Activated T-cell treated with anti-CD3 and anti-CD28 coated beads, Interleukin-2, amount 50 U/mL, for 4 hours (primary cell): ENCODE measurements at places on chromosomes 5 and 9. TPM values are rescaled to one million over a fixed set of nuclear protein-coding genes. Genes with fewer than 3 reads are reported as not detected.

DNA sequence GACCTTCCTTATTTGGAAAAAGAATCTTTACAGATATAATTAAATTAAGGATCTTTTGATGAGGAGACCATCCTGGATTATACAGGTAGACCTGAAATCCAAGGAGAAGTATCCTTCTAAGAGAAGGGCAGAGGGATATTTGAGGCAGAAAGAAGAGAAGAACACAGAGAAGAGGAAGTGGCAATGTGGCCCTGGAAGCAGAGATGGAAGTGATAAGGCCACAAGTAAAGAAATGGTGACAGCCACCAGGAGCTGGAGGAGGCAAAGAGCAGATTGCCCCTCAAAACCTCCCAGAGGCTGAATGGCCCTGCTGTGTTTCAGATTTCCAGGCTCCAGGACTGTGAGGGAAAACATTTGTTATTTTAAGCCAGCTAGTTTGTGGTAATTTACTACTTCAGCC is 93.0 kb upstream of the ANKRD55 start:
- DNase-seq = no peak

Gene C9orf153
- not detected for total RNA-seq

Gene NR6A1
- total RNA-seq = 2.7 TPM

Gene DCANP1
- not detected for total RNA-seq

DNA sequence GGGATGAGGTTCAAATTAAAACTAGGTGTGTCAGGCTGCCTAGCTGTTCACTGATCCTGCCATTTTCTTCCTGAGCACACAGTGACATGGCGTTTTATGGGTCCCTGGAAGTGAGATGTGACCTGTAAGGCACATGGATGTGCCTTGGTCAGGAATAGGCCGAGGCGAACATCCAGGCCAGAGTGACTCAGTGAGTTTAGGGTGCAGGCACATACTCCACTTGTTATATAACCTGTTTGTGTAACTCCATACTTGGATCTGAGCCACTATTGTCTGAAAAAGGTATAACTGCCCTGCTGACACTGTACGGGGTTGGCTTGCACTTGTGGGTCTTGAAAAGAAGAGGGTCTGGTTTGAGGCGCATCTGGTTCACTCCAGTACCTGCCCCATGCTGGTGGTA is 150.1 kb upstream of the ADAMTS16 start:
- DNase-seq = no peak

DNA sequence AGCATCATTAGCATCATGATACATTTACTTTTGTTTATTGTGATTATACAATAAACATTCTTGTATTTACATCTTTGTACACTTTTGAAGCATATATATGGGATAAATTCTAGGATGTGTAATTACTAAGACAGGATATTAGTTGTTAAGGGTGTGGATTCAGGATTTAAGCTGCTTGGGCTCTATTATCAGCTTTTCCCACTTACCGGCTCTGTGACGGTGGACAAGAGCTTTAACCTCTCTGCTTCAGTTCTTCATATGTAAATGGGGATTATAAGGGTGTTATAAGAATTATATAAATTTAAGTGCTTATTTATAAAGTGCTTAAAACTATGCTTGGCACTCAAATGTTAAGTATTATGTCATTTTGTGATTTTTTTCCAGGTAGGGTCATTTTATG is 131.1 kb downstream of the FER start:
- no peak for DNase-seq

GRCh38 chr5:134328619-134329018 is 38.4 kb downstream of the CDKL3 start:
- DNase-seq = no peak

GRCh38 chr5:72009280-72009679 is 98.0 kb upstream of the MAP1B start:
- DNase-seq = no peak

DNA sequence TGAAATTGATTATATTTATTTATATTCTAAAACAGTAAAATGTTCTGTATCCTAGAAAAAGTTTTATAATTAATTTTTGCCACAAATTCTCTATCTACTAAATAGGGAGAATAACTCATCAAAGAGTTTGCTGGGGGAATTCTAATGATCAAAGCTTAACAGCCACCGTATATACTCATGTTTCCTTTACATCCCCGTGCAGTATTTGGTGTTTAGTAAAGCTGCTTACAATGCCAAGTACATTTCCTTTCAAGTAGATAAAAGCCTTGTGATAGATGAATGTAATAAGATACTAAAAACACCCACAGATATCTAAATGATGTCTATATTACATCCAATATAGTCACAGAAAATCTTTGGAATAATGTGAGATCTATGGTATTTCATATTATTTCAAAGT is 312.2 kb downstream of the HCN1 start:
- DNase-seq = no peak

- DNase-seq = no peak
Observed at GRCh38 chr5:117299224-117299935, 724.8 kb upstream of the SEMA6A start.

Gene ITGA2
- 1.1 TPM for total RNA-seq

Gene SPINK5
- total RNA-seq = not detected

GRCh38 chr9:136141682-136142413 is 23.2 kb upstream of the TMEM250 start:
- no peak for DNase-seq

Gene ROR2
- 0.10 TPM for total RNA-seq

Gene ACOT12
- total RNA-seq = not detected

GRCh38 chr9:75906531-75906930 is 16.1 kb downstream of the PCSK5 start:
- DNase-seq = no peak

Gene OR1K1
- total RNA-seq = not detected

Gene ADAMTS16
- total RNA-seq = not detected

Gene RAD23B
- total RNA-seq = 168 TPM

- DNase-seq = no peak
Observed at GRCh38 chr5:102583276-102584124, 84.7 kb upstream of the SLCO6A1 start.

GRCh38 chr9:120104771-120105170 is 475.2 kb downstream of the CDK5RAP2 start:
- DNase-seq = no peak

Gene ZDHHC12
- 44.9 TPM for total RNA-seq

Gene DRD1
- not detected for total RNA-seq

- no peak for DNase-seq
Observed at GRCh38 chr9:136667940-136668760, 5.4 kb downstream of the EGFL7 start.

Gene TMEM232
- 0.28 TPM for total RNA-seq

Gene ORM2
- not detected for total RNA-seq

GRCh38 chr9:132184124-132184523 is 22.3 kb downstream of the NTNG2 start:
- DNase-seq = no peak

DNA sequence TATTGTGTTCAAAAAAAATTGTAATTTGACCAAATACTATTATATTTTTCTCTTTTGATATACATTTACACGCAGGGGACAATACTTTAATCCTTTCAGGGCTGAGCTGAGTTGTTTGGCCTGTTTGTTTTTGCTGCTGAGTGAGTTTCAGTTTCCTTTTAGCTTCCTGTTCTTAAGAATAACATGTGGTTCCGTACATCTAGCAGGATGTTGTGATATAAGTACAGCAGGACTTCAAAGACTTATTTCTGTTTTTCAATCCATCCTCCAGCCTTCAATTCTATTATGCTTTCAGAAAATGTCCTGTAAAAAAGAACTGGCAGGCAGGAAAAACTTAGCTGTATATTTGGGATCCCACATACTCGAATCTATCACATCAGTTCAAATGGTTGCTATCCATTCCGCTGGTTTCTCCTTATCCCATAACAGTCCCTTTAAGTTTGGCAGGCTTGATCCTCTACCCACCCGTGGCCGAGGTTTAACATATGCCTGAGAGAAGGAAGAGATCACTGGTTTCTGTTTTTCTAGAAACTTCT is 1037.3 kb upstream of the ACO1 start:
- DNase-seq = no peak

GRCh38 chr5:159933531-159934485 is 17.5 kb downstream of the ADRA1B start:
- no peak for DNase-seq

- no peak for DNase-seq
Observed at GRCh38 chr5:137791387-137791786, 37.2 kb upstream of the HNRNPA0 start.

DNA sequence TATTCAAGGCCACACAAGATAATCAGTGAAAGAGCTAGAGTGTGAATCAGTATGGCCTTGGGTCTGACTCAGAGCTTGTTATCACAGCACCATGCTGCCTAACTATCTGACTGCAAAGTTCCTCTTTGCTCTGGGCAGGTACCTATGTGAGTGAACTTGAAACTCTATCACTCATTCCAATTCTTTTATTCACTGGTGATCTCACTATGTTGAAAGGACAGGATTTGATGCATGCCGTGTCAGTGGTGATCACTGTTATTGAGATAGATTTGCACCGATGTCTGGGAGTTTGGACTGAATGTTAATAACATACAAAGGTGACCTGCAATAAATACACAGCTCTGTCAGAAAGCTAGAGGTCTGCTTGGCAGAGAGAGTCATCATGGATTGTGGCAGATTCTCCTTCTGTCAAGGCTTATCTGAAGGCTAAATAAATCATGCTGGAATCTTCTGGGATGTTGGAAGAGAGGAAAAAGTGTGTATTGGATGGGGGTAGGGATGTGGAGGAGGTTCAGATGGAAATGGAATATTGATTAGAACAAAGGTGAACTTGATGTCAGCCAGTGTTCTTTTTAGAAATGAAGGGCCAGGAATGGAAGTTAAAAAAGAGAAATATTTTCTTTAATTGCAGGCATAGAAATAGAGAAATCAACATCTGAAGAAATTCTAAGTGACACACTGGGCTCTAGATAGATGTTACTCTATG is 91.8 kb upstream of the TNC start:
- no peak for DNase-seq

DNA sequence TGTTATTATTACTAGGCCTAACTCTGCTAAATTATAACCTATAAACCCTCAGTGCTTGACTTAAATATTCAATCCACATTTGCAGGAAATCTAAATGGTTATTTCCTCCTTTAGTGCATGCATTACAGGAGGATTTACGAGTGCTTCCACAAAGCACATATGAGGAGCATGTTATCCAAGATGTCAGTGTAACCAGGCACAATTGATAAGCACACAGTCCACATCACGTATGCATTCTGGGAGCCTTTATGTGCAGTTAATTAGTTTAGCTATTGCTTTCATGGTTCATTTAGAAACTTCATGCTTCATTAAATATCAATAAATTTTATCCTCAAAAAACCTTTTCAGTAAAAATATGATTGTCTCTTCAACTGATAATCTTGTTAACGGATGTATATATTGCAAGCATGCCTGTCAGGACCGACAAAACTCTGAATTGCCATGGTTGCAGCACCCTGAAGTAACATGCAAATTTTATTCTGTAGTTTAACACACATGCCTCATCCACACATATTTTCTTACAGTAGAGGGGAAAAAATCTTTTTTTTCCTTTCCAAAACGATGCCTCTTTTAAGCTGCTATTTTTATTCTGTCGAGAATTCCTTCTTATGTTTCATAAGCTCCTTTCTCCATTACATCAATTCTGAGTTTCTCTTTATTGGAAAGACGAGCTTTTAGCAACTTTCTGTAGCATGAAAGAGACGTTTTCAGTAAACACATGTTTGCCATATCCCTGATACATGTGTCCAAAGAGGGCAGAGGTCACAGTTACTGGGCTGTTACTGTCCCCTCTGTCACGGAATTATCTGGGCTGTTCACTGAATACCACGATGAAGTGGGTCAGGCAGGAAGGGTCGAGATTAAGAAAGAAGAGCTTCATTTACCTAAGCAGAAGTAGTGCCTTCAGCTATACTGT is 142.0 kb downstream of the GLIS3 start:
- DNase-seq = no peak

- no peak for DNase-seq
Observed at GRCh38 chr5:109836280-109836679, 146.6 kb downstream of the MAN2A1 start.

GRCh38 chr9:123120131-123120530 is 86.7 kb downstream of the GPR21 start:
- no peak for DNase-seq

DNA sequence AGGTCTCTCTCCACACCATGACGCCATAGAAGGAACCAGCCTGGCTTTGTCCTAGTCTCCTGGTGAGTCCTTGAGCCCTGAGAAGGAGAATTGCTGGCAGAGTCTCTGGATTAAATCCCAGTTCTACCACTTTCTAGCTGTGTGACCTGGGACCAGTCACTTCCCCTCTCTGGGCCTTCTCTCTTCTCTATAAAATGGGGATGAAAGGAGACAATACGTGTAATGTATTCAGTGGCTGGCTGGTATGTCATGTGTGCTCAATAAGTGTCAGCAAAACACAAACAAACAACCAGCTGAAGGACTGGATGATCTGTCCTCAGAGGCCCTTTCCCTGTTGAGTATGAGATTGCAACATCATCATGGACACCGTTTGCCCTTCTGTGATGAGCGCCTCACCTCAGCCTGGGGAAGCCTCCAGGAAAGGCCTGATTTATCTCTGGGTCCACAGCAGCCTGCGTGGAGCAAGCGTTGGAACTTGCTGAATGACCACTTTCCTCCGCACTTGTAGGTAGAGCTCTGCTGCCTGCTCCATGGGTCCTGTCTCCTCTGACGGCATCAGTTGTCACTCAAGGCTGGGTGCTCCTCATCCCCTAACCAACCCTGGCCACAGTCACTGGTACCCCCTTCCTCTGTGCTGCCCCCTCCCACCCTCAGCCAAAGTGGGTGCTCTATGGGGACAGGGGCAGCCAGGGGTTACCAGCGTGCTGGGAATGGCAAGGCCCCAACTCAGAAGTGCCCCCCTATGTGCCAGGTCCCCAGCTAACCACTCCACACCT is 3.6 kb upstream of the NR5A1 start:
- DNase-seq = no peak

GRCh38 chr5:44770780-44771717 is 37.7 kb upstream of the MRPS30 start:
- DNase-seq = no peak
